CMK (cell line): ENCODE measurements at places on chromosomes 5 and 9.
A peak's percentile ranks its signal among the peaks of the same experiment; 100 is the strongest.

DNA sequence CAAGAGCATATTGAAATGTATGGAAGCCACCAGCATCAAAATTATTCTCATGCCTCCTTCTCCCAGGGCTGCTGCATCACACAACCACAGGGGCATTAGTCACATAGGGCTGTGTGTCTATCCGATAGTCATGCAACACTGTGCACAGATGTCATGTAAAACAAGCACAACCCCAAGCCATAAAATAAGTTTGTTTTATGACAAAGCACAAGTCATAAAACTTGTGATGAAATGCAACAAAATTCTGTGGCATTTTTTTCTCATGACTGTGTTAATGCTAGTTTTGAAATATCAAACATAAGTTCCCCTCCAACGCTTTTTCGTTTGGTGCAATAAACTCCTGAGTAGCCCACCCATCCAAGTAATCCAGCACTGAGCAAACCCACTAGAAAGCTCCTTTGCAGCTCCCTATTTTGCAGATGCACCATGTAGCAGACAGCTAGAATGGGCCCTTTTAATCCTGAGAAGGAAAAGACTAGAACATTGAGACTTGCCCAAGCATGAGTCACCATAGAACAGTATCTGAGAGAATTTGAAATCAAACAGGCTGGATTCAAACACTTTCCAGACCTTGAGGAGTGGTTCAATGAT lies 93.3 kb upstream of the ZNF366 start:
- no peak for DNase-seq

DNA sequence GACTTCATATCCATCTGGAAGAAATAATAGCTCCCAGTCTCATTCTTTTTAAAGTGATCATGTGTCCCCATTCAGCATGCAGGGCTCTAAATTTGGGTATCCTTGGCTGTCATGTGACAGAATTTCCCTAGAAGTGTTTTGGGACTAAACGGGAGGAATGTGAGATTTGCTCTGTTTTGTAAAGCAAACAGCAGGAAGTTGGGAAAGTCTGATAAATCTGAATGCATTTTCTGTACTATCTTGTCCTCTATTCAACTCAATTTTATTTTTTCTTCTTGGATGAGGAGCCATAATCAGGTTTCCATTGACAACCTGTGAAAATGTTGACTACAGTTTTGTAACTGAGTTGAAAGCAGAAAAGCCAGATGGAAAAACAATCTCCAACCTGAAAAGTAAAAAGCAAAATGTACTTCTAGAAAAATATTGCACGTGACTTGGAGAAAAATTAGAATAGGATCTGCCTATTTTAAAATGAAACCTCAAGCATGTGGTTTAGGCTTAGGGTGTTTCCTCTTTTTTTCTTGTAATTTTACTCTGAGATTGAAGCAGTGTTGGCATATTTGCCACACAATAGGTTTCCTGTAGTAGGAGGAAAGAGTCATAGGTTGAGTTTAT lies 76.2 kb upstream of the IL6ST start:
- DNase-seq, result no peak

GRCh38 chr9:131111186-131111853 lies 14.1 kb upstream of the NUP214 start:
- DNase-seq, result no peak

GRCh38 chr5:139378101-139378825 lies 4.8 kb downstream of the SLC23A1 start:
- DNase-seq, result no peak

DNA sequence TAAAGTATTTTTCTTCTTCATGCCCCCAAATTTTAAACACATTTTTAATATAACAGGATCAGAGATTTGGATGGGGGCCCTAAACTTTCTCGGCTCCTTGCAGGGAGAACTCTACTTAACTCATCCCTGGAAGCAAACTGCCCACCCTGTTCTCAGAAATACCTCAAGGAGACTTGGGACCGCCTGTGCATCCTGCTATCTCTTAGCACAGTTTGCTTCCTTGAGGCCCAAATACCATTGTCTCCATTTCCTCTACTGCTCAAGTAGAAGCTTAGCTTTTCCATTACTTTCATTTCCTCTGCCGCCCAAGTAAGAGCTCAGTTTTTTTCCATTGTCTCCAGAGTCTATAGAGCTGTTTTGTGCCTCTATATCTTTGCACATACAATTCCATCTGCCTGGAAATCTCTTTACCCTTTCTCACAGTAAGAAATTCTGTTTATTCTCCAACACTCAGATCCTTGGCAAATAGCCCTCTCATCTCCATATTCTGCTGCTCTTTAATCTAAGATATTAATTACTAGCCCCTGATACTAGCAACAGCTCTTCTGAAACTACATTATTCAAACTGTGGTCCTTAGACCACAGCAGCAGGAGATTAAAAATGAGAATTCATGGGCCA lies 137.8 kb downstream of the CEMIP2 start:
- DNase-seq, result peak; percentile 17

- DNase-seq, result no peak
These were observed 37.8 kb upstream of the TMEM250 start for GRCh38 chr9:136156209-136157120.

DNA sequence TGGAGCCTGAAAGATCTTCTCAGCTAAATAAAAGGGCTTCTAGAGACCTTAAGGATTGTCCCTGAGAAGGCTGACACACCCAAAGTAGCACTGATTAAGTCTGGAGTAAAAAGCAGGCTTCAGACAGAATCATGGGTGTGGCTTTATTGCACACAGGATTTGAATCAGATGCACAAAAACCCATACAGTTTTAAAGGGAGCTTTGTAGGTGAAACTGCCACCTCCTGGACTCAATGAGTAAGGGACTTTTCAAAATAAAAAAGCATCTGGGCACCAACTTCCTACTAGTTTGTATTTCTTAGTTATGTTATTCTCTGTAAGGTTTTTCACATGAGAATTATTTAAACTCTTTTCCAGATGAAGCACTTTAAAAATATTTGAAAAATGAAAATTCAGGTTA lies 129.4 kb downstream of the EDIL3 start:
- no peak for DNase-seq

GRCh38 chr5:112555197-112555596 lies 136.1 kb upstream of the EPB41L4A start:
- DNase-seq, result no peak

- DNase-seq, result no peak
These were observed 119.7 kb downstream of the RAPGEF6 start for GRCh38 chr5:131515348-131515747.

GRCh38 chr5:151096001-151096373 lies 15.2 kb upstream of the TNIP1 start:
- DNase-seq, result no peak

DNA sequence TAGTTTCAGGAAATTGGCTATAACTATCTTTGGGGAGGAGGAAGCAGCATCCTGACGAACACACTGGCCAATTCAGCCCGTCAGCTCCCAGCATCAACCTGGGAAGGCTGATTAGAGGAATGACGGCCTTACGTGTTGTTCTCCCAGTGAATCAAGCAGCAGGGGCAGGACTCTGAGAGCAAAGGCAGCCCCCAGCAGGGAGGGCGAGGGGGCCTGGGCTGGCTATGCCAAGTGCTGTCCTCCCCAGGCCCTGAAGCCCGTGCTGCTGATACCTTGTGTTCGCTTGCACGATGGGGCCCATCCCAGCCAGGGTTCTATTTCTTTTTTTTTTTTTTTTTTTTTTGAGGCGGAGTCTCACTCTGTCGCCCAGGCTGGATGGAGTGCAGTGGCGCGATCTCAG lies 254.1 kb downstream of the FSTL4 start:
- DNase-seq, result no peak

DNA sequence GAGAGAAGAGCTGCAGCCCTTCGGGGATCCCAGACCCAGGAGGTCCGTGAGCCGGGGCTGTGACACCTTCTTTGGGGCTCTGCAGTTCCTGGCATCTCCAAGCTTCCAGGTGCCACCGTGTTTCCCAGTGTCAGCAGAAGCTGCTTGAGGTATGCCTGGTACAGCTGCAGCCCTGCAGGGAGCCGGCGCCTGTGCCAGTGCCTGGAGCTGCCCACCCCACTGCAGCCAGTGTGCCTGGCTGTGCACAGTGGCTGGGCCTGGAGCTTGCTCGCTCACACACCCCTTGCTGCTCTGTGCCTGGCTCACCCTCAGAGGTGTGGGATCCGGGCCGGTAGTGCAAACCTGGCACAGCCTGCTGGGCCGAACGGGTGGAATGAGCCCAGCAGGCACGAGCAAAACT lies 65.5 kb downstream of the NACC2 start:
- DNase-seq, result no peak

GRCh38 chr5:13913962-13914361 lies 30.5 kb downstream of the DNAH5 start:
- no peak for DNase-seq

DNA sequence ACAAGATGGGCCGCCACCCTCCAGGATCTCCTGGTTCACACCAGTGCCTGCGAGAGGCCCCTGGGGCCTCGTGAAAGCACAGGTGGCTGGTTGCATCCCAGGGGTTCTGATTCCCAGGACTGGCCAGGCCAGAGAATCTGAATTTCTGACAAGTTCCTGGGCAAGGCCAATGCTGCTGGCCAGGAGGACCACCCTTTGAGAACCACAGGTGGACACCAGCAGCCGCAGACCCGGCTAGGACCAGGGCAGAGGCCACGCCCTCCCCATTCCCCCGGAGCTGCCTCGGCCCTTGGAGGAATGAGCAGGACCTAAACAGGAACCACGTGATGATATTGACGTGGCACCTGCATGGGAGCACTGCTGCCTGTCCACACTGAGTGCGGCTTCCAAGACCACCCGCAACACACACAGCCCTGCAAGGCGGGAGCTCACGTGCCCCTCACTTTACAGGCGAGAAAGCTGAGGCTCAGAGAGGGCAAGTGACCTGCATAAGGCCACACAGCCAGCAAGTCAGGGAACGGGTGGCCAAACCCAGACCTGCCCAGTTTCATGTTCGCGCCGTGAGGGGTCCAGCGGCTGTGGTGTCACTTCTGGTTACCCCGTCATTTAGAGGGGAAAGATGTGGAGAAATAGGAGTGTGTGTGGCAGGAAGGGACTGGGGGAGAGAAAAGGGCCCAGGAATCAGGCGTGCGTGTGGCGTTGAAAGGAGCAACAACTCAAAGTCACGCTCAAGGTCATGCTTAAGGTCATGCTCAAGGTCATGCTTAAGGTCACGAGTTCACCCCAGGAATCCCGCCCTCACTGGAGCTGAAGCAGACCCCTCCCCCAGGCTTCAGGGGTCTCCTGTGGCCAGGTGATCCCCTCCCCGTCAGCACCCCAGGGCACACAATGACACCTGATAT lies 105.9 kb upstream of the IER5L start:
- DNase-seq, result no peak

- DNase-seq, result no peak
These were observed 2.0 kb downstream of the KCNN2 start for GRCh38 chr5:114363837-114364236.

DNA sequence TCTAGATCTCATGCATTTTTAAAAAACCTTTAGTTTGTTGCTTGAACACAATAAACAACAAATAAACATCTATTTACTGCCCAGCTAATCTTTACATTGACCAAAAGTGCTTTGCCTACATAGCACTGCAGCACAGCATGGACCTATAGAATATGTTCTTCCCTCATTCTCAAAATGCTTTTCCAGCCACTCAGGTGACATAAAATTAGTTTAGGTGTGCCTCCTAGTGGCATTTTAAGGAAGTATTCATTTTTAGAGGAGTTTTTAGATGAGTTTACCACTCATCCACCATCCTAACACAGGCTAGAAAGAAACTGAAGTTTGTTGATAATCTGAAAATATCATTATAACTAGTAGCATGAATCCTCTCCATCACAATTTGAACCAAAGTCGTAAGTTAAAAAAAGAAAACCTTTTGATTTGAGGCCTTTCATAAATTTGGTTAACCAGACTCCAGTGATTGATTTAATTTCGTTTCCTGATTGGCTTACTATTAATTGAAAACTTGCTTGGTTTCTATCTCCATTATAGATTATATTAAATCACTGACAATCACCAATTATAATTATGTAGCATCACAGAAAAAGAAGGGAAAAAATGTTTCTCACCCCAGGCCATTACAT lies 12.6 kb downstream of the PLGRKT start:
- DNase-seq, result no peak

GRCh38 chr5:146188358-146188757 lies 5.9 kb upstream of the LARS1 start:
- no peak for DNase-seq

- DNase-seq, result no peak
These were observed 535.9 kb upstream of the SEMA6A start for GRCh38 chr5:117110548-117110947.

- DNase-seq, result peak; percentile 47
These were observed 25.5 kb downstream of the AGTPBP1 start for GRCh38 chr9:85716031-85716877.

DNA sequence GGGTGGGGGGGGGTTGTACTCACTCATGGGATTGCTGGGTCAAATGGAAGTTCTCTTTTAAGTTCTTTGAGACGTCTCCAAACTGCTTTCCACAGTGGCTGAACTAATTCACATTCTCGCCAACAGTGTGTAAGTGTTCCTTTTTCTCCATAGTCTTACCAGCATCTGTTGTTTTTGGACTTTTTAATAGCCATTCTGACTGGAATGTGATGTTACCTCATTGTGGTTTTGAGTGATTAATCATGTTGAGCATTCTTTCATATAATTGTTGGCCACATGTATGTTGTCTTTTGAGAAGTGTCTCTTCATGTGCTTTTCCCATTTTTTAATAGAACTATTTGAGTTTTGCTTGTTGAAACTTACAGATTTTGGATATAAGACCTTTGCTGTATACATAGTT lies 94.9 kb upstream of the PLPPR1 start:
- DNase-seq, result no peak

GRCh38 chr9:122860319-122861142 lies 32.1 kb upstream of the PDCL start:
- no peak for DNase-seq

GRCh38 chr5:154093142-154093532 lies 54.4 kb downstream of the MFAP3 start:
- DNase-seq, result no peak
